Stimulated activated CD8-positive, alpha-beta memory T cell treated with anti-CD3 and anti-CD28 coated beads, Interleukin-4, amount 100 ng/mL, for 1 hour (primary cell): ENCODE measurements at places on chromosomes 16 and 17.

GRCh38 chr17:40319651-40320540 is 10.9 kb downstream of the RARA start:
- DNase-seq, result peak; percentile 71

DNA sequence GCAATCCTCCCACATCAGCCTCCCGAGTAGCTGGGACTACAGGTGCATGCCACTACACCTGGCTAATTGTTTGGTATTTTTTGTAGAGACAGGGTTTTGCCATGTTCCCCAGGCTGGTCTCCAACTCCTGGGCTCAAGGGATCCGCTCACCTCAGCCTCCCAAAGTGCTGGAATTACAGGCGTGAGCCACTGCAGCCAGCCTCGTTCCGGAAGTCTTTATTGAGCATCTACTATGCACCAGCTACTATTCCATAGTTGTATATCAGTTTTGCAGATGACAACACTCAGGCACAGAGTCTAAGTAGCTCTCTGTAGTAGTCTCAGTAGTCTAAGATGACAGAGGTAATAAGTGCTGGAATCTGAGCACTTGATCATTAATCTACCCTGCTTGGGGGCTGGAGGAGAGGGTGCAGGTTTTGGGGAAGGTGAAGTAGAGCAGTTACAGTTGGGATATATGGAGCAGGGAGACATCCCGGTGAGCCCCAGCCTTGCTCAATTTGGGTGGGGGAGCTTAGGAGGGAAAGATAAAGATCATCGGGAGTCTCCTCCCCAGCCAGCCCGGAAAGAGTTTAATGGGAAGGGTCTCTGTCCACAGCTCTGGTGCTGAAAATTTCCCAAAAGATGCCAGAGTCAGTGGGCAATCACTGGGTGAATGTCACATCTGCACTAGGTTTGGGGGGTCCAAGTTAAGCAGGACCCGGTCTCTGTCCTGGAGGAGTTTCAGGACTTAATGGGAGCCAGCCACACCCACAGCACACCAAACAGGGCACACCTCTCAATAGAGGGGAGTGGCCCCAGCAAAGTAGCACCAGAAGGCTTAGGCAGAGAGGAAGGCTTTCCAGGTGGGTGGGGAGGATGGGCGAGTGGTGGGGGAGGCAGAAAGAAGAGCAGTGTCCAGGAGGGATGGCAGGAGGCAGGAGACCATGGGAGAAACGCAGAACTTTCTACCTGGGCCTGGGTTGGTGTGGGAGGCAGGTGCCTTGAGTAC is 1.7 kb downstream of the OTOP3 start:
- no peak for DNase-seq

- no peak for DNase-seq
These were observed 11.3 kb upstream of the SKAP1 start for GRCh38 chr17:48441231-48441711.

DNA sequence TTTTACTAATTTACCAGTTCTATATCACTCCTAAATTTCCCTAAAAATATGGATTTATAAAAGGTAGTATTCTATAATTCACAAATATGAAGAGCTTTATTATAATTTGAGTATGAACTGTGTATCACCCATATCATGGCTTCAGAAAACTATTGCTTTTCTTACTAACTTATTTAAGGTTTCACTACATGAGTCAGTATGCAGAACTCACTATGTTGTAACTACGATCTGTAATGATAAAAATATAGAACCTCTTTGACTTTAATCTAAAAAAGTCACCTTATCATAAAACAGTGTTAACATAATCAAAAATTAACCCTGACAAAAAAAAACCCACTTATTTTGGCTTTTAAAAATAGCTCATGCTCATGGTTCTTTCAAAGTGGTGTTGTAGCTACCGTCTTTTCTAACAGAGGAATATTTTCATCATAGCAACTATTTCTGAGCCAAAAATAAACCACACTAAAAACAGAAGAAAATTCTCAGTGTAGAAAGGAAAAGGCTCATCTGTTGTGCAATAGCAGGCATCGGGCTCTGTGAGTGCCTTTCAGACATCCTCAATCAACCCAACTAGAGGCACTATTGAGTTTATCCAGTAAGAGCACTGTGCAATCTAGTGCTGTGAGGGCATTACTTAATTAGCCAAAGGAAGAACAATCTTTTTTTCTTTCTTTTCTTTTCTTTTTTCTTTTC is 42.1 kb downstream of the ITGAM start:
- DNase-seq, result no peak

GRCh38 chr17:67015001-67015400 is 29.4 kb upstream of the CACNG1 start:
- no peak for DNase-seq

GRCh38 chr16:48978501-48978900 is 303.1 kb downstream of the CBLN1 start:
- DNase-seq, result no peak

DNA sequence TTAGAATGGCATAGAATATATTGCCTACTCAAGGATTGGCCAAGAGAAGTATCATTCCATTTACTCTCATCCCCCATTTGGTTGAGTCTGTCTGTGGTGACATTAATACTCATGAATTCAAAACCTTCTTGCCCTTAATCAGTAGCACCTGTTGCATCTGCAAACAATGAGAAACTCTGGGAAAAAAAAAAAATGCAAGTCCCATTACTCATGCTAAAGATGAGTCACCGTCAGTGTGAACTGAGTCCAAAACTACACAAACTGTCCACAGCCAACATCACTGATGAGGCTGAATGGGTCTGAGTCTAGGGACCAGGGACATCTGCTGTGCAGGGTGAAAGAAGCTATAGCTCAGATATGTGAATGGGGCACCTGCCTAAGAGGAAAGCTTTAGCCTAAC is 96.9 kb upstream of the ADAMTS18 start:
- DNase-seq, result no peak

- no peak for DNase-seq
These were observed 13.2 kb downstream of the DDX42 start for GRCh38 chr17:63786971-63787711.

DNA sequence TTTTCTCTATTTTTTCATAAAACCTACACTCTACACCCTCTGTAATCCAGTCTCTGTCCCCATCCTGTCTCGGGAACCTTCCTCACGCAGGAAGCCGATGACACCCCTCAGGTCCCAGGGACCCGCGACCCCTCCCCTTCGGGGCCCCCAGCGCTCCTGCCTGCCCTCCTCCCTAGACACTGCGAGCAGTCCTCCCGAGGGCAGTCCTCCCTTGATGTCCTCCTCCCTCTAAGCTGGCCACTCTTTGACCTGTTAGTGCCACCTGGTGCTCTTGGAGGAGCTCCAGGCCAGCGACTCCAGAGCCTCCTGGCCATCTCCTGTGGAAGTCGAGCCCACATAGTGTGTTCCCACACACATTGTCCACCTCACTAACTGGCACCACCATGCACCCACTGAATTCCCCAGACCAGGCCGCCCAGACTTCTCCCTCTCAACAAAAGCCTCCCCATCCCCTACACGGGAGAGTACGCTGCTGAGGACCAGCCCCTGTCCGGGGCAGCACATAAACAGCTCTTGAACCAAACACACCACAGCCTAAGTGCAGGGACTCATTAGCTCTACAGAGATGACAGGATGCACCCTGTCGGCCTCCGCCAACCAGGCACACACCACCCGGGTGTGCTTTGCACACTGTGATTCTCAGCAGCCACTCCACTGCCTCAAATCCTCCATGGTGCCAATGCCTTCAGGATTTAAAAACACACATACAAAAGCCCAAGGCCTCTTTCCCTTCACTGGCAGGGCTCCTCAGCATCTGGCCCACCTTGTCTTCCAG is 9.3 kb downstream of the OSBPL7 start:
- no peak for DNase-seq
